ENCODE measurements at places on chromosomes 16 and 17.

DNA sequence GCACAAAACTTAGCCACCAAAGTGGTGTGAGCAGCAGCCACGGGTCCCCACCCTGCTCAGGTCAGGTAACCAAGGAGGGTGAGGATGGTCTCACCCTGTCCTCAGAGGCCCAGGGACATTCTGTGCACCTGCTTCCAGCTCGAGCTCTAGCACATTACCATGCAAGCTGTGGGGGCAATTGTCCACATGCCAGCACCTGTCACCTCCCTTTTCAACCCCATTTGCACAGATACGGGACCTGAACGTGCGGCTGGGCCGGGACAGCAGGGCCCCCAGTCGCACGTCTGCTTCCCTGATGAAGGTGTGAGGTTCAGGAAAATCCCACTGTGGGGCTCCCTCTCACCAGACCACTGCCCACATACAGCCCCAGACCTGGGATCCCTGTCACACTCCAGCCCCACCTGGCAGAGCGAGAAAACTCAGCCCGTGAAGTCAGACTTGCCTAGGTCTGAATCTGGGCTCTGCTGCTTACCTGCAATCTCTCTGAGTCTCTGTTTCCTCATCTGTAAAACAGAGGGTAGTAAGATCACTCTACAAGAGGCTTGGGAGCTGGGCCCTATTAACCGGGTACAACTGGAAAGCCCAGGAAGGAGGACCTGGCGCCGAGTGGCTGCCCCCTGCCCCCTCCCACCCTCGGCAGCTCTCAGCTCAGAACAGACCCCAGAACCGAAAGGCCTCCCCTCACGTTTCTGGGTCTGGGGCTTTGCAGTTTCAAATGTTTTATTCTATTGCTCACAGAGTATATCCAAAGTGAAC is 7.9 kb downstream of the WFIKKN2 start:
- DNase-seq = no peak

GRCh38 chr17:63369233-63369632 is 76.9 kb downstream of the CYB561 start:
- no peak for DNase-seq

DNA sequence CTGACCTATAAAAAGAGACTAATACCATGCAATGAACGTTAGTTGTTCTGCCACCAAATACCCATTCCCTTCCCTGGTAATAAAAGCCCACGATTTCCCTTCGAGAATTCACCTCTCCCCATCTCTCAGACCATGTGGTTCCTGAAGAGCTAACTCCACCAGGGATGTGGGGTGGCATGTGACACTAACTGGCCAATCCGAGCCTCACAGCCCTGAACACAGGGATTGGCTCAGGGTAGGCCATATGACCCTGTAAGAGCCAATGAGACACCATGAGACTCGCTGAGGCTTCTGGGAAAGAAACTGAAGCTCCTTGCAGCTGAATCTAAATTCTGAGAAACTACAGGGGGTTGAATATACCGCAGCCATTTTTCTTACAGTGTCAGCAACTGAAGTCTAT is 21.1 kb downstream of the HELZ start:
- peak; percentile 47 for DNase-seq

- no peak for DNase-seq
Measured at GRCh38 chr17:12055889-12056288, 35.2 kb downstream of the MAP2K4 start.

- no peak for DNase-seq
Measured at GRCh38 chr16:19523184-19523558, 571 bp upstream of the CCP110 start.

- DNase-seq = peak; percentile 5
Measured at GRCh38 chr16:61148930-61149329, 887.3 kb downstream of the CDH8 start.
